ENCODE measurements at places on chromosomes 13 and 19.

GRCh38 chr13:114074671-114075315 lies 57.6 kb downstream of the RASA3 start:
- H3K36me3 ChIP-seq = no peaks in the 10 kb centered on the region
- no peak overlapping the region for H3K27ac ChIP-seq
- no peaks in the 10 kb centered on the region for H3K27me3 ChIP-seq
- H3K4me1 ChIP-seq = peaks cover 4% of the 10 kb centered on the region
- H3K4me3 ChIP-seq = no peak overlapping the region
- no peak for DNase-seq

GRCh38 chr13:78339927-78340326 lies 263.4 kb downstream of the POU4F1 start:
- no peak overlapping the region for H3K27ac ChIP-seq
- H3K27me3 ChIP-seq = no peaks in the 10 kb centered on the region

DNA sequence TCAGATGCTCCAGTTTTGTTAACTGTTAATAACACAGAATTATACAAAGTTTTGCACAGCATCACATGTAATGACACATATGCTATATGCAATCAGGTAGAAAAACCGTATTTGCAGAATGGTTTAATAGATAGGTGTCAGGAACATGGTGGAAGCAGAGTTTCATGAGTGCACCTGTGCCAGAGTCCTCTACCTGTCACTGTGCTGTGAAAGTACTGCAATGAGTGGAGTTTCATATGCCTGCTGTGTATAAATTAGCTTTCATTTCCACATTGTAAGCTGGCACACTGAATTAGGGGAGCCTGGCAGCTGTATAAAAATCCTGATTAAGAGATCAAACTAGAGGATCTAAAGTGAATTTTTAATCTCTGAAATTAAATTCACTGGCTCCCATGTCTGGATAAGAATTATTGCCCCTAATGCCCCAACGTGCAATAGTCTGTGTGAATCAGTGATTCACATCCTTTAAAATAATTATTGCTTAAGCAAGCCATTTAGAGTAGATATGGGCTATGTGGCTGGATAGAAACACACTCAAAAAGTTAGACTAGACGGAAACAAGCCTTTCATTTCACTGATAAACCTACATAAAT lies 8.5 kb upstream of the EEF1AKMT1 start:
- no peaks in the 10 kb centered on the region for H3K36me3 ChIP-seq
- H3K27ac ChIP-seq = no peak overlapping the region
- no peak overlapping the region for H3K4me3 ChIP-seq
- H3K27me3 ChIP-seq = no peaks in the 10 kb centered on the region

- no peak overlapping the region for H3K27ac ChIP-seq
- no peak overlapping the region for H3K4me3 ChIP-seq
- peaks cover 7% of the 10 kb centered on the region for H3K4me1 ChIP-seq
- H3K36me3 ChIP-seq = no peaks in the 10 kb centered on the region
Measured at GRCh38 chr13:21738630-21739029, 67.8 kb downstream of the FGF9 start.

DNA sequence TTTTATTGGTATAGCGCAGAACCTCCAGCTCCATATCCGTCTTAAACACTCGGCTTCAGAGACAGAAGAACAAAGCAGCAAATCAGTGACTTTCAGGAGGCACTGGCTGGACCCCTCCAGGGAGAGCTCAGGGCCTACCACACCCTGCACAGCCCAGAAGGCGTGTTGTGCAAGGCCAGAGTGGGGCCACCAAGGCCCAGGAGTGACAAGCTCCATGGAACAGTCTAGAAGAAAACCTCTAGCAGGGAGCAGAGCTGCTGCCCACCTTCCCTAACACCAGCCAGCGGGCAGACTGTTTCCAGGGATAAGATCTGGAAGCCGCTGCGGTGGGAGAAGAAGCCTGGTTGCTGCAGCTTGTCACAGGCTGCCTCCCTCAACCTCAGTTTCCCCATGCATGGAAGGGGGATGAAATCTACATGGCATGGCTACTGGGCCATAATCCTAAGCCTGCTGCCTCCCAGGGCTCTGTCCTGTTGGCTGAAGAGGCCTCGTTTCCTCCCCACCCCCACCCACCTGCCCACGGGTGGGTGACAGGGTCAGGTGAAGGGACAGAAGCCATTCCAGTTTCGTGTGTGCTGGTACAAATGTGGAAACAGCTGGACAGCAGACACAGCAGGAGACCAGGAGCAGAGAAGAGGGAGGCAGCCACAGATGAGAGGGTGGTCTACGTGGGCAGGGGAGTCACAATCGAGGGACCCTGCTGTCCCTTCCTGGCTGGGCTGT lies 57.4 kb downstream of the PEPD start:
- no peak for DNase-seq
- H3K27me3 ChIP-seq = no peaks in the 10 kb centered on the region
- H3K36me3 ChIP-seq = peaks cover 13% of the 10 kb centered on the region
- no peak overlapping the region for H3K27ac ChIP-seq

DNA sequence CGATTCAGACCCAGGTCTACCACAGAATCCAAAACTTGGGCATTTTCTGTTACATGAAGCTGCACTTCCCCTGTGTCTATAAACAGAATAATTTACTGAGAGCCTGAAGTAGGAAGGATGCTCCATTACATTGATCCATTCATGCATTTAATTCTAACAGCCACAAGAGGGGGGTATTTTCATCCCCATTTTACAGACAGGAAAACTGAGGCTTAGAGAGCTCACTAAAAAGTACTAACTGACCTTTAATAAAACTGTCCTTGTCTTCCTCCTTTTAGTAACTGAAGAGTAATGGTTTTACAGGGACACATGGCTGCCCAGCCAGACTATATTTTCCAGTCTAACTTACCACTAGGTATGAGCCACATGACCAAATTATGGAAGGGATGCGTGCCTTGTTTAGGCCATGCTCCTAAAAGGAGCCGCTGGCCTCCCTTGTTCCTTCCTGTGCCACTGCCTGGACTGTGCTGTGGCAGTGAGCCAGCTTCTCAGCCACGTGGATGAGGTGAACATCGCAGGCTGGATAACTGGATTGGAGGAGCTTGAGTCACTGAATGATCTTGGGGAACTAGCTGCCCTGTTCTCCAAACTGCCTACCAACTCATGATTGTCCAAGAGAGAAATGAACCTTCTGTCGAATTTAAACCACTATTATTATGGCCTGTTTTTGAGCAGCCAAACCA lies 108.3 kb downstream of the DOCK9 start:
- H3K27ac ChIP-seq = no peak overlapping the region
- no peak overlapping the region for H3K4me3 ChIP-seq
- peaks cover 17% of the 10 kb centered on the region for H3K36me3 ChIP-seq
- DNase-seq = peak; percentile 28
